IPS DF 19.7 (cell line): ENCODE measurements at places on chromosomes 16 and 17.

DNA sequence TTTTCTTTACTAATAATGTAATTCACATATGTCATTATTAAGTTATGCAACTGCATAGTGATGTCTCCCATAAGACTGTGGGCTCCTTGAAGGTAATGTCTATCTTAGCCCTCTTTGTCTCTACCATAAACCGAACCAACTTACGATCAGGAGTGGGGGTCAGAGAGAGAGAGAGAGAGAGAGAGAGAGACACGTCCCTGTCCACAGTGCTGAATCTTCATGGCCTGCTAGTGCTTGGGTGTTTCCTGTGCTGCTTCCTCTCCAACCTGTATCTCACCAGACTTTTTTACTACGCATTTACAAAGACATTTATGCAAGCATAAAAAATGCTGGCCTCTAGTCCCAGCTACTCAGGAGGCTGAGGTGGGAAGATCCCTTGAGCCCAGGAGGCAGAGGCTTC lies 52.2 kb upstream of the HAPSTR1 start:
- peak; percentile 40 for DNase-seq

DNA sequence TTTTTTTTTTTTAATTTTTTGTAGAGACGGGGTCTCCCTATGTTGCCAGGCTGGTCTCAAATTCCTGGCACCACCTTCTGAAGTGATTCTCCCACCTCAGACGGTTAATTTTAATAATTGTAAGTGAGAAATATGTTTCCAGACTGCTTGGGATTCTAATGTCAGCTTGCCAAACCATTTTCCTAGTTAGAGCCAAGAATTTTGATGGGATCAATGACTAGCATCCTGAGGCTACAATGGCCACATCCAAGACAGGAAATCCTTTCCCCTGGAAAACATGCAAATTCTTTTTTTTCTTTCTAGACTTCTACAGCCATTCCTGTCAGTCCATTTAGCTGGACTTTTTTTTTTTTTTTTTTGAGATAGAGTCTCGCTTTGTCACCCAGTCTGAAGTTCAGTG lies 32.6 kb downstream of the IGF2BP1 start:
- DNase-seq = no peak

DNA sequence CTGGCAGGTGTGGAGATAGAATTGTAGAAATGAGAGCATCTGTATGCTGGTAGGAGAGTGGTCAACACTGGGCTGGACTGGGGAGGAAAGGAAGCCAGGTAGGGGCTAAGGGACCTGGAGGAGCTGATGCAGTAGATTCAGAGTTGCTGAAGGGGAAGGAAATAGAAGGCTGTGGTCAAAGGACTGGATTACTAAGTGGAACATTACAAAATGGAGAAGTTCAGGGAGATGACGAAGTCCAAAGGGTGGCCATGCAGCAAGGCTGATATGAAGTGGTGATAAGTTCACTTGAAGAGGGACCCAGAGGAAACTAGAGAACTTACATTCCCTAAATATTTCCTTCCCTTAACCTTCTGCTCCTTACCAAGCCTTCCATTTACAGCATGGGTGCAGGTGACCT lies 8.6 kb upstream of the CCL2 start:
- DNase-seq = no peak

DNA sequence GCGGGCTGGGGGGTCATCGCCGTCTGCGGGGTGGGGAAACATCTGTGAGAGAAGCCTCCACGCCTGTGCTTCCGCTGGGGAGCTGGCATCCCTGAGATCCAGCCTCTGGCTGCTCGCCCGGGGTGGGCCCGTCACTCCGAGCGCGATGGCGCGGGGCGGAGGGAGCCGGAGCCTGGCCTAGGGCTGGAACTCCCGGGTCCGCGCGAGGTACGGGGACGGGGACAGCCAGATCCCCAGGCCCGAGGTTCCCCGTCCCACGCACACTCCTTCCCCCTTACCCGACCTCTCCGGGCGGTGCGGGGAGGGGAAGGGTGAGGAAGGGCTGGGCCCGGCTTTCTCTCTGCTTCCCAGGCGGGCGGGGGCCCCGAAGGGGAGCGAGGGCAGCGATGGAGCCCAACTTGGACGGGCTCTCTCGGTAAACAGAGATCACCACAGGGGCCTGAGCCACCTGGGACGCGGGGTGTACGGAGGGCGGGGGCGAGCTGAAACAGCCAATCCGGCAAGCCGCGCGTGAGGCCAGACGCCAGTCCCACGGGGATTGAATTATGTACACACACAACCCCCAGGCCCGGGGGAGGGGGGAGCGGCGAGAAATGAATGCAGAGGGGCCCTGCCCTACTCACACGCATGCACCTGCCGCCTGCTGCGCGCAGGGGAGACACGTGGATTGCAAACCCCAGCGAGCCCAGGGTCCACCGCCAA lies at the start of gene SLC16A11:
SLC16A11 (minus strand) TSS at position 596 of the 702 bp plus-strand sequence; CDS start at position 17, 579 bp downstream.
- DNase-seq = no peak

GRCh38 chr17:57563958-57564357 lies 181.1 kb downstream of the CCDC182 start:
- no peak for DNase-seq

DNA sequence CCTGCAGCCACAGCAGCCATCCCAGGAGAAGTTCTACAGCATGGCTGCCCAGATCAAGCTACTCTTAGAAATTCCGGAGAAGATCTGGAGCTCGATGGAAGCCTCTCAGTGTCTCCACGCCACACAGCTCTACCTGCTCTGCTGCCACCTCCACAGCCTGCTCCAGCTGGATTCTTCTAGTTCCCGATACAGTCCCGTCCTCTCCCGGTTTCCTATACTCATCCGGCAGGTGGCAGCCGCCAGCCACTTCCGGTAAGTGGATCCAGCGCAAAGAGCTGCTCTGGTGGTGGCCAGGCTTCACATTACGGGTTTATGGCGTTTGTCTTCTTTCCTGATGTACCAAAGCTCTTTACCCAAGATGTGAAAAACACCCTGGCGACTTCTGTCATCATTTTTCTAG lies 3.6 kb downstream of the COG1 start:
- no peak for DNase-seq

DNA sequence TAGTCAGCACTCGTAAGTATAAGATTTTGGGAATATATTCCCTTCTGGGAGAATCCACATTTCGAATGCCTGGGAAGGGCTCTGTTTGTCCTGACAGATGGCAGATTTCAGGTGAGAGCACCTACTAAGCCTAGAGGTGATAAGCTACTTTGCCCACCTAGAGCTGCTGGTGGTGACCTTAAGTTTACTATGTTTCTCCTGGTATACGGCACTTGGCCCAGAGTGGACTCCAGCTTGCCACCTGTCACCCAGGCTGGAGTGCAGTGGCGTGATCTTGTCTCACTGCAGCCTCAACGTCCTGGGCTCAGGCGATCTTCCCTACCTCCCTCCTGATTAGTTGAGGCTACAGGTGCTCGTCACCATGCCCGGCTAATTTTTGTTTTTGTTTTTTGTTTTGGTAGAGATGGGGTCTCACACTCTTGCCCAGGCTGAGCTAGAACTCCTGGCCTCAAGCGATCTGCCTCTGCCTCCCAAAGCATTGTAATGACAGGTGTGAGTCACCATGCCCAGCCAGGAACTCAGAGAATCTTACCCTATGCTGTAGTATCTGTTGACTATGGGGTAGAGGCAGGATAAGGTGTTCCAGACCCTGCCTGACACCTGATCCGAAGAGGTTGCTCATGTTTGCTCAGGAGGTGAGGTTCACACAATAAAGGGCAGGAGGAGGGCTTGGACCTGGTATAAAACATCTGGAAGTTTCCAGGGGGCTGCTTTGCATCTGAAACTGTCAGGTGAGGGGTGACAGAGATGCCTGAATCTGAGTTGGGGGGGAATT lies at the start of gene ZG16:
ZG16 (plus strand) TSS at position 681 of the 775 bp plus-strand sequence. CDS start 1,011 bp downstream, outside the sequence.
- no peak for DNase-seq

GRCh38 chr16:59180083-59180476 lies 446.0 kb upstream of the GOT2 start:
- DNase-seq = no peak

- DNase-seq = no peak
Measured at GRCh38 chr17:37137070-37137610, 188.4 kb downstream of the AATF start.

DNA sequence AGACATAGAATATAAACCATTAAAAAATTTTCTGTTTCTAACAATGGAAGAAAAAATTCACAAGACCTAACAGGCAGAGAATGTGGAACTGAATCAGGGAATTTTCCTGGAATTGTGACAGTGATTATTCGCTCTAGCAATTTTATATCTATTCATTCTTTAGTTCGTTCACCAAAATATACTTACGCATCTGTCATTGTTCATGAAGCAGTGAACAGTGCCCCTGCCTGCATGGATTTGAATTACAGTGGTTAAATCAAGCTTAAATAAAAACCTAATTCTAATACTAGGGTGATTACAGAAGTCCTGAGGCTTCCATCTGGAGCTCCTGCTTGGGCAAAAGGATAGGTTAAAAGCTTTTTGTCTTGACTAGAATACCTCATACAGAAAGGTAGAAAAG lies 48.6 kb downstream of the ABCA8 start:
- no peak for DNase-seq

DNA sequence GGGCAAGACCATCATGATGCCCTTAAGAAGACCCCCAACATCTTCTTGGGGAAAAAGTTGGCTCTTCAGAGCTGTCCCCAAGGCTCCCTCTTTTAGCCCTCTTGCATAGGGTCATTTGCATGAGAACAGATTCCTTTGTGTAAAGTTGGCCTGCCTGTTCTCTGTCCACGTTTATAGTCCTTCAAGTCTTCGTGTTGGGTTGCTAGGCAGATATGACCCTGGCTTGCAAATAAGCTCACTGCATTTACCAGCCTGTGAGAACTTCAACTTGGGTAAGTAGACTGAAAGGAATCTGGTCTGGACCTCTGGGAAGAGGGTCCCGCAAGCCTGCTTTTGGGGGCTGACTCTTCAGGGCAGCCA lies 2.9 kb downstream of the ARSG start:
- no peak for DNase-seq
